Adipocyte (in vitro differentiated cells): ENCODE measurements at places on chromosomes 5 and 9.

DNA sequence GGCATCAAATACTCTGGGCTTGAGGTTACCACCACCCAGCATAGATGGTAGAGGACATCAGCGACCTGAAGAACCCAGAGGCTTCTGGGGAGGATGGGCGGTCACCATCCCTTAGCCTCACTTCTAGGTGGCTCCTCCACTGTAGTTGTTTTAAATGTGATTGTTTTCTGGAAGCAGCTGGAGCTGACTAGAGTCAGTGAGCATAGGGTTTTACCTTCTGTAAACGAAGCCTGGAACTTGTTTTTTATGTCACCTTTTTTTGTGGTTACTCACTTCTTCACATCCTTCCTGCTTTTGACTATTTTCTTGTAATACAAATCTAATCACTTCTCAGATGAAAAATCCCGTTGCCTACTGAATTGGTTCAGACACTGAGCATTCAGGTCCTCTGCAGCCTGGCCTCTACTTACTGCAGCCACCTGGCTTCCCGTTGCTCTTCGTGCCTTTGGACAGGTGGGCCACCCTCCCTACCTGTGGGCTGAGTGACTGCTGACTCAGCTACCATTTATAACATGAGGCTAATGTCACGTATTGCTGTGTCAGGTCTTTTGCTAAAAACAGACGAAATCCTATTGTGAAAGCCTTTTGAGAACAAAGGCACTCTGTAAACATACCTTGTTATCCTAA lies 167.8 kb downstream of the MAN2A1 start:
- no peak for DNase-seq

DNA sequence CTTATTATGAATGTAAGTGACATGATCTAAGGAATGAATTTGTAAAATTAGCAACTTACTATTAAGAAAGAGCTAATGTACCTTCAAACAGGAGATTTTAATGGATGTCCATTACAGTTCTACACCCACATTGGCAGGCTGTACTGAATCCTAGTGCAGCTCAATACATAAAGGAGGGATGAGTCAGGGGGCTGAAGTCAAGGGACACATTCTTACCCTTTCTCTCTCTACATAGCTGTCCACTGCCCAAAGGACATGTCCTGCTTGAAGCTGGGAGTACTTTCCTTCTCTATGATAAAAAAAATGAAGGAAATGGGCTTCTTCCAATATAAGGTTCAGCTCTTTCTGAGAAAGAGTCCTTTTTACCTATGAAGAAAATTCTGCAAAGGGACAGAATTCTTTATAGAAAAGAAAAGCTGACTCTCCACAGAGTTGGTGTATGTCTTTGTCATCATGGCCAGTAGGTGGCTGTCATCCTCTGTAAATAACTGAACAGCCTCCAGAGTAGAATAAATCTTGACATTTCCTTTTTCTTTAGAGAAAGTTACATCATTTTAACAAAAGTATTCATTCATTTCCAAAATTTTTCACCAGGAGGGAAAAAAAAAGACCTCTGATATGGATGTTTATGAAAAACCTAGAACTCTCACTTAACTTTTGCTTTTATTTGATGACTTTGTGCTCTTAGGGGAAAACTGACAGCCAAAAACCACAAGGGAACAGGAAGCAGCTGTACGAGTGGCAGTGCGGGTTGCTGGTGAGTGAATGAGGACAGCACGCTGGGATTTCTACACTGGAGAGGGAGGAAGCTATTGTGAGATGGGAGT lies 13.1 kb upstream of the IFNA14 start:
- DNase-seq: peak; percentile 56

GRCh38 chr9:34224349-34224748 lies 45.5 kb downstream of the UBAP1 start:
- DNase-seq: no peak

- no peak for DNase-seq
Observed at GRCh38 chr9:71783120-71783523, 14.8 kb upstream of the CEMIP2 start.

DNA sequence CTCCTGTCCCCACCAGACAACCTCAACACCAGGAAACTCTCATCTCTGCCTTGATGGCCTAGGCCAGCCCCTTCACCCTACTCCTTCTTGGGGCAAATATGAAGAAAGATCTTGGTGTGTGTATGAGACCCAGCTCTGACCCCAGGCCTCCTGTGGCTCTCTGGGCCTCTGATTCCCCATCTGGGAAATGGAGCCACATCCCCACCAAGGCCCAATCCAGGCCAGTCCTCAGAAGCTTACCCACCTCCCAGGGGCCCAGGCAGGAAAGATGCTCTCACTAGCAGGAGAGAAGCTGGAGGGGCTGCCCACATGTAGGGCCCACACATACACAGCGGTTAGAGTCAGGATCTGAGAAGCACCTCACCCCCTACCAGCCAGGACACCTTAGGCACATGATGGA lies 38.9 kb downstream of the BICD2 start:
- no peak for DNase-seq

DNA sequence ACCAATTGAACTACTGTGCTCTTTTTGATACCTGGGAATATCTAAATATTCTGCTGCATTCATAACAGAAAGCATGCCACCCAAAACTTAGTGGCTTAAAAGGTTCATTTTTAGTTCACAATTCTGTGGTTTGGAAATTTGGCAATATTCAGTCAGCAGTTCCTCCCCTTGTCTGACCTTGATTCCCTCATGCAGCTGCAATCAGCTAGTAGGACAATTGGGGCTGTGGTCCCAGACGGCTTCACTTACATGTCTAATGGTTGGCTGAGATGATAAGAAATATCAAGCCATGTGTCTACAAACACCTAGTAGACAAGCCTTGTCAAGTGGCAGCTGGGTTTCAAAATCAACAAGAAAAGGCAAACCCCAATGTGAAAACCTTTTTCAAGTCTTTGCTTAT lies 51.3 kb downstream of the ANXA1 start:
- DNase-seq: no peak

DNA sequence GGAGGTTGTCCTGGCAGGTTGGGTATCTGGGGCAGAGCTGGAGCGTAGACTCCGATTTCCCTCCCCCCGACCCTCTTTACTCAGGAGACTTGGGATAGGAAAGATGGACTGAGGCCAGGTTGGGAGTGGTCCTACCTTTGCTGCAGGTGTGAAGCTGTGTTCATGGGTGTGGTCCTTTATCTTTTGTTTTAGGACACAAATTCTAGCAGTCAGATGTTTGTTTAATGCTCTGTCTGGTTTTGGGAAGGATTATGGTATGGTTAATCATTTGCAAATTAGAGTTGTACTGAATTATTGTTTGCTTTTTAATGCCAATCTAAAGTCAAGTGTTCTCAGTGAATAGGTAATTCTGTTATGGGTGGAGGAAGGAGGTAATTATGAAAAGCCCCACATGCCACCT lies 14.1 kb upstream of the FAM120AOS start:
- no peak for DNase-seq

DNA sequence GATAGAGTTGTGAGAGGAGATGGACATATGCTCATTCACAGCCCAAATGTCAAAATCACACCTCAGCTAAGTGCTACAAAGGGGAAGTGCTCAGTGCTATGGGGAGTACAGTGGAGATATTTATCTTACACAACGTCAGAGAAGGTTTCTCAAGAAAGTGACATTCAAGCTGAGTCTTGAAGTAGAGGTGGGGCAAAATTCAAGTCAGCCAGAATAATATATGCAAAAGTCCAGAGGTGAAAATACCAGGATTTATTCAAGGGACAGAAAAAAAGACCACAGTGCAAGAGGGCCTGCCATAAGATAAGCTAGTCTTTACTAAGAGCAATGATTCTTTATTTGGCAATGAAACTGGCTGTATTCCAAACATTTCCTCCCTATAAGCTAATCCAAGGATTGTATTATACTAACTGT lies 327.8 kb upstream of the PIK3R1 start:
- no peak for DNase-seq
